ENCODE measurements at places on chromosomes 7 and 10. TPM values are rescaled to one million over a fixed set of nuclear protein-coding genes. Genes with fewer than 3 reads are reported as not detected.

Gene CYP3A7
- polyA plus RNA-seq = not detected

Gene AQP1
- polyA plus RNA-seq = 87.0 TPM

Gene OR2A1
- polyA plus RNA-seq = 0.29 TPM

Gene FRMPD2
- 0.24 TPM for polyA plus RNA-seq

Gene ZNF248
- polyA plus RNA-seq = 23.7 TPM

Gene MLXIPL
- polyA plus RNA-seq = 0.22 TPM

Gene ZNF239
- 6.5 TPM for polyA plus RNA-seq

Gene KCNIP2
- polyA plus RNA-seq = 2.8 TPM

Gene SSBP1
- 92.7 TPM for polyA plus RNA-seq

Gene NKX1-2
- not detected for polyA plus RNA-seq

Gene CCNY
- polyA plus RNA-seq = 79.1 TPM

Gene GBF1
- polyA plus RNA-seq = 51.7 TPM

Gene LIPF
- not detected for polyA plus RNA-seq

Gene HOXA1
- polyA plus RNA-seq = 0.73 TPM

DNA sequence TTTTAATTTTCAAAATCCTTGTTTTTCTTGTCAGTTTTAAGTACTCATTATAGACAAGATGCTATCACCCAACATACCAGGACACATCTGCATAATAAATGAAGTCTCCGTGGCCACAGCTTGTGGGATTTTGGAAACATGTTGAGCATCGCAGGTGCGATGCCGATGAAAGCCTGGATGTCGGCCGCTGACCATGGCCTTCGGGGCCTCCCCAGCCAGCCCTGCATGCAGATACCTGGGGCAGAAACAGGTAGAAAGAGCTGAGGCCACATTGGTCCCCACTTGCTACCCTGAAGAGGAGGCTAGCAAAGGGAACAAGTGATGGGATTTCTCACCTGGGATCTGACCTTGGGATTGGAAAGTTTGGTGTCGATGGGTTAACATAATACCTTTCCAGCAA is 123.8 kb downstream of the DOCK1 start:
- no peak for DNase-seq

DNA sequence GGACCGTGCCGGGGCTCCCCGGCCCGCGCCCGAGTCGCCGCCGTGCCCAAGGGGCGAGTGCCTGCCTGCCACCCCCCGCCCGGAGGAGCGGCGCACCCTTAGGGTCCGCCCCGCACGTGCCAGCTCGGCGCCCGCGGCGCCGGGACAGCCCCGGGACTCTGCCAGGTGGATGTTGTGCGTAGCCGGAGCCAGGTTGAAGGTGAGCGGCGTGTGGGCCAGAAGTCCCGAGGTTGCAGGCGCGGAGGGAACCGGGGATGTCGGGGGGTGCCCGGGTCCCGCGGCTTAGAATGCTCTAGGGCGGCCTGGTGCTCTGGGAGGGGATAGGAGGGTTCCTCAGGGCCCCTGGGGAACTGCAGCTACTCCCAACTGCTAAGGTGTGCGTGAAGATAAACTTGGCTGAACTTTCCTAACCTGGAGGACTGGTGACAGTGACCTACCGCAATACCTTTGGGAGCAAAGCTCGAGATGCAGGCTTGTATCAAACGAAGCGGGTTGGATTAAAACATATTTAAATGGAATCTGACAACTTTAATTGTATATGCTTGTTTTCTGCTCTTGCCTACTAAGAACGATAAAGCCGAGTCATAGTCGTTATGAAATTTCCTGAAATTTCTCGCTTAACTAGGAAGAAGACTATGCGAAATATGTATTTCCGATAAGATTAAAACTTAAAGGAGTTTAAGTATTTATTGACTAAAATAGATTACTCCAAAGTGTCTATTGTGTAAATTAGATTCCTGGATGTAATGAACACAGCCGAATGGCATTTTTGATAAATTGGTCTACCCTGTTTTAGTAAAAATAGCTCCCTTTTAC is at the start of gene CUX1:
Gene CUX1 (plus strand): TSS at position 156 of the 816 bp plus-strand sequence. CDS start 14 bp downstream, at position 170.
- DNase-seq = no peak

GRCh38 chr7:143479055-143479766 is 1.5 kb downstream of the TAS2R41 start:
- no peak for DNase-seq

DNA sequence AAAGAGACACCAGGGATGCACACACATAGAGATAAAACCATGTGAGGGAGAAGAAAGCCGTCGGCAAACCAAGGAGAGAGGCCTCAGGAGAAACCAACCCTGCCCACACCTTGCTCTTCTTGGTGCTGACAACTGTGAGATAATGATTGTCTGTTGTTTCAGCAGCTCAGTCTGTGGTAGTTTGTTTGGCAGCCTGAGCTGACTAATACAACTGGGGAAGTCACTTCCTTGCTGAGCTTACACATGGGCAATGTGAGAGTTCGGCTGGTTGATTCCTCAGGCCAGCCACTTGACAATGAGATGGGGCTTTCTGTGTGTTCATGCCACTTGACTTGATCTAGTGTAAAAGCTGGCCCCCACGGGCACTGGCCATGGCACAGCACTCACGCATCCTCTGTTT is 271.8 kb downstream of the ABCA13 start:
- no peak for DNase-seq

GRCh38 chr10:42875798-42876341 is 93.3 kb downstream of the BMS1 start:
- peak; percentile 44 for DNase-seq

- DNase-seq = no peak
These were observed 42.9 kb upstream of the PCBD1 start for GRCh38 chr10:70931168-70931815.

GRCh38 chr7:149759093-149759860 is 14.1 kb downstream of the ZNF467 start:
- DNase-seq = no peak

DNA sequence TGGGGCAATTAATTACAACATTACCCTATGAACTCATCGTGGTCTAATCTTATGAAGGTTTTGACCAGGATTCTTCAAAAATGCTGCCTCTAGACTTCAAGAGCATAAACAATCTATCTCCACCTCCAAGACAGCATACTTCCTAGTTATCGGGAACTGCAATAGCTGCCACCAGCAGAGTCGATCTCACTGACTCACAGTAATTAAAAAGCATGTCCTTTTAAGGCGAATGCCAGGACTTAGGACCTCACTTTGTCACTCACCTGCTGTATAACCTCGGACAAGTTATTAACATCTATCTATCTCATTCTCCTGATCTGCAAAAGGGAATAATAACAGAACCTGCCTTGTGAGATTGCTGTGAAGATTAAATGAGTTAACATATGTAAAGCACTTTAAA is 666.0 kb upstream of the COBL start:
- no peak for DNase-seq

DNA sequence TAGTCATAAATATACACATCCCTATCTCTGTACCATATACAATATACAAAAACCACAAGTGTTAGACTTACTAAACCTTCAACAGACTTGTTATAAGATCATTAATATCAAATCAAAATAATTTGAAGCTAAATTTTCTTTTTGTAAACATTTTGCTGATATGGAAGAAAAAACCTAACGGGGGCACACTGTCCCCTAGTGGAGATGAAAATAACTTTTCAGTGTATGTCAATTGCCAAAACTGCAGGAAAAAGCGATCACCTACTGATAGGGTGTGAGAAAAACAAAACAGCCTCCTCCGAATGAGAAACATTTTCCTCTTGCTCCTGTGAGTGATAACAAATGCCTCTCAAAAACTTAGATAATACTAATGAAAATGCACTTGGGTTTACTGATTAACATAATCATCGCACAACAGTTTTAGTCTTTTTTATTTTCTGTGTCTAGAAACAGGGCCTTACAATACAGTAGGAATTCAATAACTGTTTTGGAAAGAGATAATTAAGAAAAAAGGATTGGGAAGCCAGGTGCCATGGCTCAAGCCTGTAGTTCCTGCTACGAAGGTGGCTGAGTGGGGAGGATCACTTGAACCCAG is 322.7 kb downstream of the CRPPA start:
- no peak for DNase-seq

- DNase-seq = no peak
These were observed 51.2 kb downstream of the VIPR2 start for GRCh38 chr7:159093351-159093971.

- DNase-seq = no peak
These were observed 619.8 kb upstream of the GALNT17 start for GRCh38 chr7:70512144-70512543.

GRCh38 chr7:135224027-135224426 is 9.6 kb upstream of the STRA8 start:
- no peak for DNase-seq

GRCh38 chr10:124723826-124724225 is 20.4 kb downstream of the FAM53B start:
- no peak for DNase-seq

DNA sequence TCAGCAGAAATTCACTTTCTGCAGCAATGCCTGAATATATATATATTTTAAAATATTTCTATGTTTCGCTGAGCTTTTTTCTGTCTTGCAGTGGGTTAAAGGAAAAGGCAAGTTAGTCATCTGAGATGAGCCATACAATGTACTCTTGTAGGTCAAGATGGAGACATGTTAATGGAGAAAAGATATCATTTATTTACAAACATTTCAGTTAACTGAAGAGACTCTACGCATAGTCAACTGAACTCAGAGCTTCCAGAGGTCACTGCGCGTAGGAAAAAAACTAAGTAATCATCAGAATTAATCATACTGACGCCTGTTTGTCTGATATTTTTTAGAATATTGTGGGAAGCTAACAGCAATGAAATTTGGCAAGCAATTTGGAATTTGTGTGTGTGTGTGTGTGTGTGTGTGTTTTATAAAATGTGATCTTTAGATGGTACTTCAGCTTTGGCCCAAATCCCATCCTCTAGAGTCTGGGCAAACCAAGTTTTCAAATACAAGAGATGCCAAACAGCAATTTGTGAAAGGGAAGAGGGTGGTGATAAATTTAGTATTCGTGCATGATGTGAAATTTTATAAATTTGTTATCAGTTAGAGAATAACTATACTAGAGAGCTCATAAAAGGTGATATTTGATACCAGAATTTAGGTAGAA is 193.9 kb upstream of the AGR3 start:
- no peak for DNase-seq

- peak; percentile 94 for DNase-seq
These were observed 141.6 kb downstream of the HIBADH start for GRCh38 chr7:27520815-27521790.

DNA sequence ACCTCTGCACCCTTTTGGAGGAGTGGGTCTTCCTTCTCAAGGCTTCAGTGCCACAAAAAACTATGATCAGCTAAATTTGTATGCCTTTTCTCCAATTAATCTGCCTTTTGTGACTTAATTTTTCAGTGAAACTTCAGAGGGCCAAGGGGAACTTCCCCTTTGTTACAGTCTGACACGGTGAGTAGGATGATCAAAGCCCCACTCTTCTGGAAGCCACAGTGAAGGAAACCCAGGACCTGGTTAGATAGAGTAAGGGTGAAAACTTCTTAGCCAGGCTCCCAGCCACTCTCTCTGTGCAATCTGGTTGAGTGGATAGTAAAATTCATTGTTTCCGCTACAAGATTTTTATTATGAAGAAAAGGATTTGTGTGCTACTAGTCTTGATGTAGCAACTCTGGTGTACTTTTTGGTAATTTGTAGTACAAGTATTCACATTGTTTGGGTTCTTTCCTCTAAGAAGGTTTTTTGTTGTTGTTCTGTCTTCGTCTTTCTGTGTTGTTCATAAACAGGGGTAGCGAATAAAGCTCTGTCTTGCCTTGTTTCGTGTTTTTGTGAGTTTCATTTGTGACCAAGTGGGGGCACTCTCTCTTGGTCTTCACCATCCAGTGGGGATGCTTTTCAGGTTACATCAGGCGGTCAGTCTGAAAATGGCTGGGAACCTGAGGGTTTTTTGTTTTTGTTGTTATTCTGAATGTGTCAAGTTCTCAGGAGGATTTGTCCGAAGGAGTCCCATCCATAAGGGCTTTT is 268.5 kb upstream of the NPSR1 start:
- no peak for DNase-seq

- no peak for DNase-seq
These were observed 689.0 kb upstream of the COBL start for GRCh38 chr7:52005613-52006012.

GRCh38 chr10:114239117-114239993 is at the start of gene VWA2:
Gene VWA2, plus strand, starts transcription at chr10:114239254. Its CDS starts 9,460 bp downstream, at chr10:114248714.
- no peak for DNase-seq

GRCh38 chr7:127091620-127092019 is 161.1 kb downstream of the GRM8 start:
- DNase-seq = no peak

DNA sequence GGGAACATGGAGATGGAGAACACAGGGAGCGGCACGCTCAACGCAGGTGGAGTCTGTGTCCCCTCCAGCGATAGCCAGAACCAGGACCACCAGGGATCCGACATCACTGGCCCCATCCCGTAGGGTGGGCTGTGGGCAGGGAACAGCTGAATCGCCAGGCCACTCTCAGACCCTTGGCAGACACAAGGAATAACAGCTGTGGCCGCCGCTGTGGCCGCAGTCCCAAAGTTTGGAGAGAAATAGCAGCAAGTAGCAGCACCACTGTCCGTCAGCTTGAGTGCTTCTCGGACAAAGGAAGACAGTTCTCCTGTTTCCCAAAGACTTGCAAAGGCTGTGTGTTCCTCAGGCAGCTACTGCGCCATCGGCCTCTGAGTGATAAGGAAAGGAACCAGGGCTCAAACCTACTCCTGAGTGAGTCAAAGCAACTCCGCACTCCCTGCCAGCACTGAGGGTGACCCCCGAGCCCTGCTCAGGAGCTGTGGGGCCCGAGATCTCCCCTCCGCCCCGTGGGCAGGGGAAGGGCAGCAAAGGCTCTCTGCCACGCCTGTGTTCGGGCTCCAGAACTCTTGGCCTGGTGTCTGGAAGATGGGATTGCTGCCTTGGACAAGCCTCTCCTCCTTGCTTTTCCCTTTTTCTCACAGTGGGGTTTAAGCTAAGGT is 82.3 kb upstream of the FAM20C start:
- DNase-seq = no peak

DNA sequence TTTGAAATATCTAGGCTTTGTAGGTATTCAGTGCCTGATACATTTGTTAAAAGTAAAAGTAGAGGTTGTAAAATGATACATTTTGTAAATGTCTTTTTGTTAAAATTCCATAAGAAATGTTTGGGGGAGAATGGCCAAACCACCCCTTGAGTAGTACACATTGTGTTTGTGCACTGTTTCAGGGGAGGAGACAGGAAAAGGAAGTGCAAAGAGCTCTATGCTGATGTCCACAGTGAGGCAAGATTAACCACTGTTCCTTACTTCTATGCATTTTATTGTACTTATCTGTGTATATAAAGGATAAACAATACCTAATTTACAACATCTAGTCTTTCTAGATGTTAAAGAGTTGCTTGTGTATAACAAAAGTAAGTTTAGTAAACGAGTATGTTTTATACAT is 7.4 kb upstream of the CYCS start:
- DNase-seq = no peak
